ENCODE measurements at places on chromosomes 5 and 9.
A peak's percentile ranks its signal among the peaks of the same experiment; 100 is the strongest.

DNA sequence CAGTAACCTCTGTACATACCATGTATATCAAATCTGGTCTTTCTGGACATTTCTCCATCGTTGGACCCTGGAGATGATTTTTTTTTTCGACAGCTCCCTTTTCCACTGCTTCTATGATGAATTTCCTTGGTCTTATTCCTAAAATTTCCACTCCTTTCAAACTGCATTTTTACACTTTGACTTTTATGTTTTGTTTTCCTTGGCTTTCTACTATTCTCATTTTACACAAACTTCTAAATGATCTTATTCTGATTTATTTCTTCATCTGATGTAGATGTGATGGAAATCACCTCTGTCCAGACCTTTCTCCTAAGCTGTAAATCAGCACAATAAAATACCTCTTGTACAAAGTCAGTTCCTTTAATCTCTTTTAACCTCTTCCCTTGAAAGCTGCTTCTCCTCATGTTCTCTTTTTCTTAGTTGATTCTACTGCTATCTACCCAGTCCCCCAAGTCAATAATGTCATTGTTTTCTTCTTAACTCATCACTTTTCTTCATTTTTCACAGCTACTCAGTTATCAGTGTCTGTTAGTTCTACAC is 48.7 kb upstream of the TUSC1 start:
- no peak for DNase-seq

DNA sequence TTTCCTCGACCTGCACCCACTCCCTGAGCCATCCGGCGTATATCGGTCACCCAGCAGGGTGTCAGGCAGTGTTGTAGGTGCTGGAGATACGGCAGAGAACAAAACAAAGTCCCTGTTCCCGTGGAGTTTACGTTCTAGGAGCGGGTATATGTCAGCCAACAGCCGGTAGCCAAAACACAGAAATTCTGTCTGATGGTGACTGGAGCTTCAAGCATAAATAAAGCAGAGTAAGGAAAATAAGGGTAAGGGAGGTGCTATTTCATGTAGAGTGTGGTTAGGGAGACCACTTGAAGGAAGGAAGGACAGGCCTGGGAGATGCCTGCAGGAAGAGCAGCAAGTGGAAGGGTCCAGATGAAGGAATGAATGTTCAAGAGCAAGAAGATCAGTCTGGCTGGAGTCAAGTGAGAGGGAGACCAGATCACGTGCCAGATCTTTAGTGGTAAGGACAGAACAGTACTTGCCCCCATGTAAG is 783 bp upstream of the ZFR start:
- DNase-seq, result no peak

DNA sequence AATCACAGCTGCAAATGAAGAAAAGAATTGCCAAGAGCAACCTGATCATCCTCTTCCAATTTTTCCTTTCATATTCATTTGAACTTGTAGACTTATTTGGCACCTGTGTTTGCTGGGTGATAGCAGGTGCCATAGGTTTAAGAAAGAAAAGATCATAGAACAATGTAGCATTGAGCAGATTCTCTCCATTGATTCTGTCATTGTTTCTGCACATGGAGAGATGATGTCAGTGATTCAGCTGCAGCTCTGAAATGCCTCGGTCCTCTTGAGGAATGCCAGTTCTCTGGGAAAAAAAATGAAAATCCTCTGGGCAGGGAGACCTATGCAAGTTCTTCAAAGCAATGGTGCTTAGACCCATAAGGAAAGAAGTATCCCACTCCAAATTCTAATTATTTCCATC is 418.1 kb upstream of the KLF4 start:
- no peak for DNase-seq

GRCh38 chr9:135344523-135344901 is 135.1 kb upstream of the PPP1R26 start:
- DNase-seq, result peak; percentile 48
